ENCODE measurements at places on chromosomes 6 and 20.

GRCh38 chr6:119495230-119495683, 145.7 kb upstream of the MAN1A1 start:
- no peak for DNase-seq

- DNase-seq: no peak
Observed at GRCh38 chr6:29739136-29739881, 16.1 kb downstream of the HLA-F start.

- no peak for DNase-seq
Observed at GRCh38 chr6:105739764-105740163, 336.9 kb upstream of the PREP start.

- no peak for DNase-seq
Observed at GRCh38 chr6:61809004-61809595, 476.9 kb downstream of the KHDRBS2 start.

DNA sequence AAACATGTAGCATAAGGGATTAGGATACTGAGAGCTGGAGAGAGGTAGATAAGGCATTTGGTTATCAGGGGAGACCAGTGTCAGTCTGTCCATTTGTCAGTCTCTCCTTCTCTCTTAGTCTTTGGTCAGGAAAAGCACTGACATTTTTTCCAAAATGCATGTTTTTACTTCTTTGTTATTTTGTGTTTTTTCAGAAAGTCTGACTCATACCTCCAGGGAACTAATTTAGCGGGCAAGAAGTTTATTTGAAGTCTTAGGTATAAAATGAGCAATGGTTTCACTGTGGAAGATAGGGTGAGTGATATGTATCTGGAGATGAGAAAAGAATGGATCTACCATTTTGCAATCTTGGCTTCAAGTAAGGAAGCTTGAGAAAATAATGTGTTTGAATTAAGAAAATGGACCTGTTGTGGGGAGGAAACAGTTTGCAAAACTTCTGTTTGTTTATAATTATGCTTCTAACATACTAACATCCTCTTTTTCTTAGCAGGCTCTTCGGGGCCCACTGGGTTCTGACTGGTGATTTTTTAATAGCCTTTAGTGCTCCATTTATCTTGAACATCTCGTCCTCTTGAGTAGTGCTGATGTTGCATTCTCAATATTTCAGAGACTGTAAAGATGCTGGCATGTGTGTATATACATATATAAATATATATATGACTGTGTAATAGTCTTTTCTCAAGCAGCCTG, 66.9 kb upstream of the FABP7 start:
- no peak for DNase-seq

DNA sequence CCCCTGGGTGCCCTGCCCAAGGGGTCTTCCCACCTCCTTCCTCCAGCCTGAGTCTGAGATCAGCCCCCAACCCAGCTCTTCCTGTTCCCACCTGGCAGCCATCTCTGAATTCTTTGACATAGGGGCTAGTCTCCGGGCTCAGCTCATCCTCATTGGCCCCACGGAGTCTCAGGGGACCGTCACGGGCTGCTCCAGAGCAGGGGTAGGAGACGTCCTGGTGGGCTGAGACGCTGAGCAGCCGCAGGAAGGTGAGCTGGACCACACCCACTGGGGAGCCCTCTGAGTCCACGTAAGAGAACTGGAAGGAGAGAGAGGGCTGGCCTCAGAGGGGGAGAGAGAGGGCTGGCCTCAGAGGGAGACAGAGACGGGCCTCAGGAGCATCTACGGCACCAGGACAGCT, 28.1 kb downstream of the COL11A2 start:
- DNase-seq: no peak

DNA sequence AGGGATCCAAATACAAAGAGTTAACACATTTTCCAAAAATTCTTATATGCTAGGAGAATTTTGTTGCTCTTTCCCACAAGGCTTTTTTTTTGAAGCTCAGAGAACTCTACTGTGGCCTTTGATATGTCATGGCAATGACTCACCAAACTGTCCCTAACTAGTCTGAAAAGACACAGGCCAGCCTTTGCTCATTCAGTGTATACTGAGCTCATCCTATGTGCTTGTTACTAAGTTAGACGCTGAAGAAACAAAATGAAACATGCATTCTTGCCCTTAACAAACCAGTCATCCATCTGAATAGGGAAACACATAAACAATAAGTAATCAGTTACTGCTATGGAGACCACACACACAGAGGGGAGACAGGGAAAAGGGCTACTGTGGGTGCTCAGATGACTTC, 291.8 kb downstream of the FOXC1 start:
- no peak for DNase-seq

Data from activated T-cell treated with anti-CD3 and anti-CD28 coated beads, Interleukin-2, amount 50 U/mL, for 24 hours (primary cell).